ENCODE measurements at places on chromosomes 2 and 18. TPM values are rescaled to one million over a fixed set of nuclear protein-coding genes. Genes with fewer than 3 reads are reported as not detected.

DNA sequence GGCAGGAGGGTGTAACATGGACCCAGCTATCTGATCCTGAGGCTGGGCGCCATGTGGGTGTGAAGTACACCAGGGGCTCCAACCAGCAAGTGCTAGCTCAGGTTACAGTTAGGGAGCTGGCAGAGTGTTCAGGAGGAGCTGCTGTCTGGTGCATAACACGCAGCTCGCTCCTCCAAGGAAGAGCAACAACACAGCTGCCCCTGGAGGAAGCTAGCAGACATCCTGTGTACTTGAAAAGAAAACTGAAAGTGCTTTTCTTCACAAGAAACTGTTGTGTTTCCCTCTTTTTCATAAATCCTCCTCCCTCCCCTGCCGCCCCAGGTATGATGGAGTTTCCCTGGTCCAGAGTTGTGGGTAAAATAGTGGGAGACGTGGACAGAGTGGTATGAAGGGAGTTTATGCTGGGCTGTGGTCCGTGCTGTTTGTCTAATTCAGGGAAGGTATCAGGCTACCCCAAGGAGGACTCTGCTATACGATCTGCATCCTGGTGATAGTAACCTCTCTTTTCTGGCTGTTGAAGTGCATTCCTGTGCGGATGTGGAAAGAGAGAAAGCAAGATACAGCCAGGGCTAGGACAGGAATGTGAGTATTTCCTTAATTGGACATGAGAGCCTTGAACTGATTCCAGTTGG is 6.1 kb upstream of the LBH start:
- peak overlapping the region; percentile 50 for H3K4me3 ChIP-seq
- peak; percentile 47 for DNase-seq
- no peak overlapping the region for H3K27ac ChIP-seq
- H3K4me1 ChIP-seq = peaks cover 23% of the 10 kb centered on the region
- no peaks in the 10 kb centered on the region for H3K36me3 ChIP-seq

DNA sequence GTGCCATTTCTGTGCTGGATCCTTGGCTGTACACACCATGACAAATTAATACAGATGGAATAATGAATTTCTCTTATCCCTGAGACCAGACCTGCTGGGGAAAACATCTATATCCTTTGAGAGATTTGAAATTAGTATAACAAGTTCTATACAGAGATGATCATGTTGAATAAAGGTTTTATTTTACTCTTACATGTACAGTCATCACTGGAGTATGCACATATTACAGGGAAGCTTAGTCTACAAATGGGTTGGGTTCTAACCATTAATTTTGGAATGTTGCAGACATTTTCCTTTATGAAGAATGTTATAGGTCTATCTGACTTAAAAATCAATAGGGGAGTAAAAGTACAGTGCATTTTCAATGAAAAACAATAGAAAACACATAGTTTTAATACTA is 29.9 kb upstream of the MMADHC start:
- H3K4me1 ChIP-seq = peaks cover 18% of the 10 kb centered on the region
- H3K27ac ChIP-seq = no peak overlapping the region
- H3K36me3 ChIP-seq = no peaks in the 10 kb centered on the region
- H3K27me3 ChIP-seq = no peaks in the 10 kb centered on the region

DNA sequence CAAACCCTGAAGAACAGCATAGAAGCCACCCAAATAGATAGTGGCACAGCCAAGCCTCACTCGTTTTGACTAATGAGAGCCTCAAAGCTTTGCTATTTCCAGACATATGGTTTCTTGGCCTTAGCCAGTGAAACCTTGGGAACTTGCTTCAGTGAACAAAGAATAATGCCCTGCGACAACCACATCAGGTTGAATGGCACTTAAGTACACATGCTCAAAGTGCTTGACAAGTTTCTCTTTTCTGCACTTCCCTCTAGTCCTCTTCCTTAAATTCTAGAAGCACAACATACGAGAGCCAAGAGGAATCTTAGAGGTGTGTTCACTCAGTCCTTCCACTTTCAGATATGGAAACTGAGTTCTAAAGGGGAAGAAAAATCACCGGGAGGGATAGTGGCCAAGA is 258.3 kb downstream of the HAUS1 start:
- H3K4me1 ChIP-seq = no peaks in the 10 kb centered on the region
- peaks cover 1% of the 10 kb centered on the region for H3K27me3 ChIP-seq
- no peak for DNase-seq
- H3K27ac ChIP-seq = no peak overlapping the region
- H3K36me3 ChIP-seq = no peaks in the 10 kb centered on the region
- no peak overlapping the region for H3K4me3 ChIP-seq

TANK gene
- total RNA-seq = 69.4 TPM

DNA sequence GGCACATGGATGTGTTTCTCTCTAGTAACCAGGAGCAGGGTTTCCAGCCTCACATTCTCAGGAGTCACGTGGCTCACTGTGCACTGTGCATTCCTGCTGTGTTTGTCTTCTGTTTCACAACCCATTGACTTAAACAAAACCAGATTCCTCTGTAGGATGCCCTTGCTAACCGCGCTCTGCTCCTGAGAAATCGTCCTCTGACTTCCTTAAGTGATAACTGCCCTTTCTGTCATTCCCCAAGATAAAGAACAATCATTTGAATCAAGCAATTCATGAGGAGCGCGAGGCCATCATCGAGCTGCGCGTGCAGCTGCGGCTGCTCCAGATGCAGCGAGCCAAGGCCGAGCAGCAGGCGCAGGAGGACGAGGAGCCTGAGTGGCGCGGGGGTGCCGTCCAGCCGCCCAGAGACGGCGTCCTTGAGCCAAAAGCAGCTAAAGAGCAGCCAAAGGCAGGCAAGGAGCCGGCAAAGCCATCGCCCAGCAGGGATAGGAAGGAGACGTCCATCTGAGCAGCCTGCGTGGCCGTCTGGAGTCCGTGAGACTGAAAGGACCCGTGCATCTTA is 60.2 kb downstream of the RALBP1 start:
- peak overlapping the region; percentile 49 for H3K4me3 ChIP-seq
- H3K27ac ChIP-seq = peak overlapping the region; percentile 90
- H3K27me3 ChIP-seq = no peaks in the 10 kb centered on the region

ANKRD30B gene
- not detected for total RNA-seq

DNA sequence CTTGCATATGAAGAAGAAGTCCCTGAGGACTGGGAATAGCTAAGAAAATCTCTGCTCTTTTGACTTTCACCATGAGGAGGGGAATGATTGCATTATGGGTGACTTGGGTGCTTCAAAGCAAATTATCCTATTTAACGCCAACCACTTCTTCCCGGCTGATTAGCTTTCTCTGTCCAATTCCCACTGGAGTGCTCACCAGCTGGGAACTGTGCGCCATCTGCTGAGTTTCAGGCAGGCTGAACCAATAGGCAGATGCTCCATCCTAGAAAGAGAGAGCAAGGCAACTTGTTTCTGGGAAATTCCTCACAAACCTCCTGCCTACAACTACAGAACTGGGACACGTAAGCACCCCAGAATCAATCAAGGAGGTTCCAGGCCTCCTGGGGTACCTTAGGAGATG is 49.4 kb downstream of the POLE4 start:
- no peak overlapping the region for H3K27ac ChIP-seq
- no peak for DNase-seq
- no peaks in the 10 kb centered on the region for H3K4me1 ChIP-seq
- H3K4me3 ChIP-seq = no peak overlapping the region

CIB4 gene
- not detected for total RNA-seq

- no peak for DNase-seq
- no peaks in the 10 kb centered on the region for H3K36me3 ChIP-seq
- H3K27me3 ChIP-seq = peaks cover 35% of the 10 kb centered on the region
- no peaks in the 10 kb centered on the region for H3K4me1 ChIP-seq
- no peak overlapping the region for H3K27ac ChIP-seq
These were observed 89.3 kb upstream of the SLC66A3 start for GRCh38 chr2:11065833-11066485.

- H3K4me1 ChIP-seq = no peaks in the 10 kb centered on the region
- no peaks in the 10 kb centered on the region for H3K27me3 ChIP-seq
These were observed 416.8 kb upstream of the MYT1L start for GRCh38 chr2:2747797-2748301.

PAX3 gene
- not detected for total RNA-seq

HOXD3 gene
- total RNA-seq = 5.2 TPM

DNA sequence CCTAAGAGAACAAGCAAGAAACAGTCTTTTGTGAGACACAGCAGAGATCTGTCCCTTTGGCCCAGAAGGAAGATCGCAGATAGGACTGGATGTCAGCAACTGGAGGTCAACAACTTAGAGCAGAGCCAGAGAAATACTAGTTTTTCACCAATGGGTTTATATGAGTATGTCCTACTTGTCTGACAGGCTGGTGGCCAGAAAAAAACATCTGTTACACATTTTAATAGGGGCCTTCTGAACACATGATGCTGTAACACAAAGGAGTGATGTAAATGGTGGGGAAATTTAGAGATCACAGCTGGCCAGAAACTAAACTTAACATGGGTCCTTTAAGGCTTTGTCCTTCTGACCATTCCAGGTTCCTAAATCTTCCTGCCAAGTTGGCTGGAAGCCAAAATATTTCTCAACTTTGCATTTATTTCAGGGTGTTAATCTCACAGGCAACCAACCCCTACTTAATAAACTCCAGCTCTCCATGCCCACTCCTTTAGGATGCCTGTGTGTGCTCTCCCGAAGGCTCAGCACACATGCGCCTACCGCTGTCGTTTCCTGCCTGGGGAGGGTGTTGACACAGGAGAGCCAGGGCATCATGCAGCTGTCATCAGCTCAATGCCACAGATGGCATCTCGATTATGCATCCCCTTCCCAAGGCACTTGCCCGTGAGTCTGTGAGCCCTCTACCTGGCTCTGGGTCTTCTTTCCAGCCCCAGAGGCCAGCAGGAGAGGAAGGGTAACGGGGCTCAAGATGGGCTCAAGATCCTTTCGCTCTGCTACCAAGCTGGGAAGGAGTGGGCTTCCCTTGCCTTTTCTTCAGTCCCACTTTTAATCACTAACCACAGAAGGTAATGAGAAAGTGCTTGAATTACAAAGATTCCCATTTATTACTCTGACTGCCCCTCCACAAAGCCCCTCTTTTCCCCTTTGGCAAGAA is 252.5 kb downstream of the ETAA1 start:
- no peak overlapping the region for H3K4me3 ChIP-seq
- no peaks in the 10 kb centered on the region for H3K27me3 ChIP-seq
- H3K4me1 ChIP-seq = peaks cover 43% of the 10 kb centered on the region
- no peaks in the 10 kb centered on the region for H3K36me3 ChIP-seq
